ENCODE measurements at places on chromosomes 6 and 20.

DNA sequence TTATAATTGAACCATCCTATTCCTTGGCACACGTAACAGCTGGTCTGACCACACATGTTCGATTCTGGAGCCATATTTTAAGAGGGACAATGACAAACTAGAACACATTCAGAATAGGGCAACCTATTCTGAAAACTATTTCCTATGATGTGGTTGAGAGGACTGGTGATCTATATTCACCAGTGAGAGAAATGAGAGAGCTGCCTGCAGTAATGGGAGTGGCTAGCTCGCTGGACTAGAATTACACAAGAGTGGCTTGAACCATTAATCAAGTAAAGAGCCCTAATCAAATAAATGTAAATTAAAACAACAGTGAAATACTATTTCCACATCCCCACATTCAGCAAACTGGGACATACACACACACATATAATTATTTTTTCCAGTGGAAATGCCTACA is 55.3 kb upstream of the LY86 start:
- DNase-seq = no peak

GRCh38 chr6:53014744-53015143 is 19.7 kb upstream of the GSTA4 start:
- no peak for DNase-seq

DNA sequence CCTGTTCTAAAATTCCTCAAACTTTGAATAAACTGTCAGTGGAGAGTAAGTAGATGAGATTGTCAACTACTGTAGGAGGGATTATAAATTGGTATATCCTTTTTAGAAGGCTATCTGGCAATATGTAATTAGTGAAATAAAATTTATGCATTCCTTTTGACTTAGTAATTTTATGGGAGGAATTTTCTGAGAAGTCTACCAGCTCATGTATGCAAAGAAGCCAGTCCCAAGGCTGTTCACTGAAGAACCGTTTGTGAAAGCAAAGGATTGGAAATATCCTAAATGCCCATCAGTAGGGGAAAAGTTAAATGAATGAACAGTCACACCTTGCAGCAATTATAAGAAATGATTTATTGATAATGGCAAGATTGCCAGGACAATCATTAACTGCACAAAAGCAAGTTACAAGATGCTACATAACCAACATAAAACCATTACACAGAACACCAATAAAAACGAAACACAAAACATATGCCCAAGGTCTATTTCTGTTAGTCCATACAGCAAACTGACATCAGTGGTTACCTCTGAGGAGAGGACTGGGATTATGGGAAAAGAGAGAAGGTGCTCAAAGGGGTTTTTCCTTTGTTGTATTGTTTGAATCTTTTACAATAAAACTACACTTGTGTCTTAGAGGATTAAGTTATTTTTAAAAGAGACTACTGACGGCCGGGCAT is 4.6 kb upstream of the DSTN start:
- DNase-seq = no peak

DNA sequence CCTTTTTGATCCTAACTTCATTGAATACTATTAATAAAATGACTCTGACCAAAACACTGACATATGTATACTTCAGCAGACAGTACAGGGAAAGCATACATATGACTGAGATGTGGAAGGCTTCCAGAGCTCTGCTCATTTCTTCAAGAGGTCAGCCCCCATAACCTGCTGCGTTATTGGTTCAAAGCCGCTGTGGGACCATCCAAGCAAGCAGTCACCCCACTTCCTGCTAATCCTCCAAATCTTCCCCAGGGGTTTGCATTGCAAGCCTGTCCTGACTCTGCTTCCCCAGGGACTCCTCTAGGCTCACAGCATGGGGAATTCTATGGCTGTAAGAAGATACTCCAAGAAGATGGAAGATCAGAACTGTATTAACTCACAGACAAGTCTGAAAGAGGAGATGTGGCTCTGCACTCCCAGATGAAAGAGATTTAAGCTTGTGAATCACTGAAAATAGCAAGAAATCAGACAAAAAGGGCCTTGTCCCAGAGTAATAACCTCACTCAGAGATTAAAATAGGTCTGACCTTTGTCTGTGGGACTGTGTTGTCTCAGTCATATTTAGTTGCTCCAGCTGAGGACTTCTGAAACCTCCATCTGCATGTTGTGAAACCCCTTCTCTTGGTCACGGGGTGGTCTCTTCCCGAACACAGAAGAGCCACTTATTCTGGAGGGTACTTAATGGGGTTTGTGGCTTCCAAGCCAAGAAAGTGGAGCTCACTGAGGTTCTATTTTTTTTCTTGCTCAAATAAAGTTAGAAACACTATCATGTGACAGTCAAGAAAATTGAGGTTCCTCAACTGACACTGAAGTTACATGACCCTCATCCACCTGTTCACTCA is 101.5 kb upstream of the MARCKS start:
- no peak for DNase-seq

GRCh38 chr20:49344975-49345374 is 67.1 kb upstream of the ZNFX1 start:
- DNase-seq = no peak

- peak; percentile 61 for DNase-seq
Measured at GRCh38 chr6:41239467-41240159, 11.5 kb downstream of the TREML4 start.

DNA sequence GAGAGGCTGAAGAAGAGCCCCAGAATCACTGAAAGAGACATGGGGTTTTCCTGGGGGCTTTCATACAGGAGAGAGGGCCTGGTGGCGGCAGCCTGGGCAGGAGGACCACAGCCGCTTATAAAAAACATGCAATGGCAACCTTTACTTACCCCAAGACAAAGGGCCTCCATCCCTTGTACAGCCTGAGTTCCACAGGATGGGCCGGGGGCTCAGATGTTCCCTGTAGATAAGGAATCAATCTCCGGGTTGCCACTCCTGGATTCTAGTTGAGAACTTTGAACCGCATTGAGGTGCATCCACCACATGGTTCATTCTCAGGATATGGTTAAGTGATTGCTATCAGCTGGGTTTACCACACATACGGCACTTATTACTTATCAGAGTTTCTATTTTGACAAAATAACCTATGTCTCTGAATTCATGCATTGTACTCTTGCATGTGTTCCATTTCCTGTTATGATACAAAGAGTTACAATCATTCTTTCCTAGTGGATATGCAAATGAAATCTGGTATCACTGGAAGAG is 677.6 kb downstream of the KIF16B start:
- no peak for DNase-seq

- no peak for DNase-seq
Measured at GRCh38 chr20:13041574-13042457, 33.0 kb downstream of the SPTLC3 start.

DNA sequence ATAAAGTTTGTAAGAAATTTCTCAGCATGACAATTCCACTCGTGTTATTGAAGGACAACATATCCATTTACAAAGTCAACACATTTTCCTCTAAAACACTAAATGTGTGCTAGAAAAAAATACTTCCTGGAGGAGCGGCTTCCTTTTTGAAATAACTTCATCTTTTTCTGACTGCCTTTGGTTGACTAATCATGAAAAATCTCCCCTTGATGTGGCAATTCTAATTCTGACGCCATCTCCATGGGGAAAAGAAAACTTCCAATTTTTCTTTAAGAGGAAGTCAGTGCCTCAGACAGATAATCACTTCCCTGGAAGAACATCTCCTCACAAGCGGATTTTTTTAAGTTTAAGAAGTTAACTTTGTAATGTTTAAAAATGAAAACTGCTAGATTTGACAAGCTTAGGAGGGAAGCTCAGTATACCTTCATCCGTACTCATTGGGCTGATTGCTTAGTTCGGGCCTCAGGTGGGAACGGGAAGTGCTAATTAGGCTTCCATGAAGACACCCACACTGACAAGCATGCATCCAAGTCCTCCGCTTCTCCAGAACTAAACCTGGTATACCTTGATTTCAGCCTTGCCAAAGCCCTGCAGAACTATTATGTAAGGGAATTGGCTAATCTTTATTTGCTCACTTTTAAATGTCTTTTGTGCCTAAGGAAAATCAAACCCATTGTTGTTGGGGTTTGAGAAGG is 35.1 kb upstream of the DUSP22 start:
- no peak for DNase-seq

DNA sequence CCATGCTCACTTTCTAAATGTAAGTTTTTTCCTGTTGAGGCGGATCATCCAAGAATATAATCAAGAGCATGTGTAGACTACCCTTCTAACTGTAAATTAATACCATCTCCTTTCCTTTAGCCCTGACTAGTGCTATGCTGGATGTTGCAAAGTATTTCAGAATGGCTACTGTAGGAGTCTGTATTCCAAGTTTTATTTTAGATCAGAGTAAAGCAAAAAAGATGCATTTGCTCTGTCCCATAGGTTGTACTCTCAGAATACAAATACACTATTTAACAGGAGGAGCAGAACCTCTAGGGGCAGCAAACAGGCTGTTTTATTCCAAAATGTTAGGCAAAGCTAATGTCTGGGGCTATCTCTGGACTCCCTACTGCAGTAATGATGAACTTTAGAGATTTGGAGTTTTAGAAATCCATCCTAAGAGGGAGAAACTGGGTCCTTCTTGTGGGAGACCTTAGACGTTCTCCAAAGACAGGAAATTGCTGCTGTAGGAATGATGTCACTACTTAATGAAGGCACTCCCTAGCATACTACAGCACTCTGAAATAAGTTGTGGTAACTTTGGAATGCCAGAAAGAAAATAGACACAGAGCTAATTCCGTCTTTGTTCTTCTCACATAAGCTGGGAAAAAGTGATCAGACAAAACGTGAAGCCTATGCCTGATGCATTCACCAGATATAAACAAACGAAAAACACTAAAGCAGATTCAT is 392.4 kb upstream of the HS3ST5 start:
- no peak for DNase-seq

- no peak for DNase-seq
Measured at GRCh38 chr6:148974351-148974750, 227.5 kb downstream of the UST start.

- DNase-seq = no peak
Measured at GRCh38 chr20:54432966-54433365, 42.4 kb upstream of the DOK5 start.

GRCh38 chr6:143857651-143858050 is 6.6 kb upstream of the ZC2HC1B start:
- no peak for DNase-seq

GRCh38 chr6:157984686-157985225 is 3.1 kb downstream of the SYNJ2 start:
- DNase-seq = no peak

DNA sequence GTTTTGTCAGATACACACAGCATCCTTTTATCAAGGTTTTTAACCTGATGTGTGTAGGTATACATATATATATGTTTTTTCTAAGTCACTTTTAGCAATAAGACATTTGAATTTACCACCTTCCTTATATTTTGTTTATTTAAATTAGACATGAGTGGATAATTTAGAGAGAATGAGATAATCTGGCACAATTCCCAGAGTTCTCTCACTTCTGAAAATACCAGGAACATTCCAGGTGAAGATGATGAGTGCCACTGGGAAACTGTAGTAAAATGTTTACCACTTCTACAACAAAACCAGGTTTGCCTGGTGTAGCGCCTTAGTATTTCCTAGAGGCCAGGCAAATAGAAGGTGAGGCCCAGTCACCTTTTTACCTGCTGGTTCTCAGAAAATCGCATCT is 189.5 kb downstream of the TMEM242 start:
- DNase-seq = no peak

DNA sequence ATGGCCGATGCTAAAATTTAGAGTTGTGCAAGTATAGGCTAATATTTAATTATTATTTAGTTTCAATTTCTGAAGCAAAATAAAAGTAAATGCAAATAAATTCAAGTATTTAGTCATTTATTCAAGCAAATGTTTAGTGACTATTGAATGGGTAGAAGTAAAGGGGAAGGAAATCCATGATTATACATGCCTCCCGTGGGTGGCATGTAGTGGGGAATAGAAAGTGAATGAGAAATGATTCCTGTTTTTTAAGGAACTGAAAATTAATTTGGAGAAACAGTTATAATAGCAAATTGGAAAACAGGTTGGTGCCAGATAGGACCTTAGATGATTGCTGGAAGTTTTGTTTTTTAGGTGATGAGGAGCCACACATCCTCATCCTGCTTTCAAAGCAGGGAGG is 35.4 kb downstream of the FAM229B start:
- no peak for DNase-seq

DNA sequence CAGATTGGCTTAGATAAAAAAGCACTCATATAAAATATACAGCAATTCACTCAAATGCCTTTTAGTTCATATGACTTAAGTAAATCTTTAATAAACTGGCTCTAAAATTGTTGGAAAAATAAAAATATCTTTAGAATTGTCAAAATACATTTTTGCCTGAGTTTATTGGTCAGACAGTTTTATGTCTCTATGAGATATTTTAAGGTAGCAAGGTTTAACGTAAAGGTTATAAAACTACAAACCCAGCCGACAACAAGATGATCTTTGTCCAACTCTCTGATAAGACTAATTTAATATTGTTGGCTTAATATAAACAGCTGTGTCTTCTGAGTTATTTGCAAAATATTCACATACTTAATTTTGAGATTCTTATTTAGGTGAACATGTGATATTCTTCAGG is 39.5 kb downstream of the RNASET2 start:
- DNase-seq = no peak

GRCh38 chr6:4665489-4666417 is 110.5 kb upstream of the CDYL start:
- DNase-seq = no peak

DNA sequence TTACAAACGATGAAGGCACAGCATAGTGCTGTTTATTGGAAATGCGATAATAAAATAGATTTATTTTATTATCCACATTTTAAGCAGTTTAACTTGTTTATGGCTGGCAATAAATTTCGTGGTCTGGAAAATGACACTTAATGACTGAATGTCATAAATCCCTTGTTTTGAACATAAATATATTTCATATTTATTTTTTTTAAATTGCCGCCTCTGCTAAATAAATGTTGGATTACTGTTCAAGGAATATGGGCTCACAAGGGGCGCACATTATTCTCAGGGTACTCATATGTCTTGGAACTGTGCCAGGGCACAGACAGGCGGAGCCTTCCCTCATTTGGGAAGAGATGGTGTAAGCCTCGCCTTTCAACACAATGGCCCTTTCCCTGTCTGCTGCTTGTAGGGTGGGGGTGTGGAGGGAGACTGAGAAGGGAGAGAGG is 134.3 kb downstream of the PXDC1 start:
- no peak for DNase-seq

GRCh38 chr6:157682856-157683481 is 140.1 kb upstream of the SNX9 start:
- DNase-seq = no peak

DNA sequence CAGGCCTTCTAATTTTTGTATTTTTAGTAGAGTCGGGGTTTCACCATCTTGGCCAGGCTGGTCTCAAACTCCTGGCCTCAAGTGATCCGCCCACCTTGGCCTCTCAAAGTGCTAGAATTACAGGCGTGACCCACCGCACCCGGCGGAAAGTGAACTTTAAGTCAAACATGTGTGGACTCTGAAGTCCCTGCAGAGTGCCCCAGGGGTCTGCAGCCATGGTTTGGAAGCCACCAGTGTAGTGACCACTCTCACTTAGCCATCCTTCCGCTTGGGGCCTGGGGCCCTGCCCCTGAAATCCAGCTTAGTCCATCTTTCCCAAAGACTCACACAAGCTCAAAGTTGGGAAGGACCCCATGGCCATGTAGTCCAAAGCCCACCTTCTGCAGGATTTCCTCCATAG is 164.5 kb downstream of the GRM4 start:
- DNase-seq = no peak

- DNase-seq = no peak
Measured at GRCh38 chr6:166691199-166691598, 64.1 kb upstream of the RPS6KA2 start.
